Thoracic aorta (tissue), 2 donors: ENCODE measurements at places on chromosomes 1 and 21.

DNA sequence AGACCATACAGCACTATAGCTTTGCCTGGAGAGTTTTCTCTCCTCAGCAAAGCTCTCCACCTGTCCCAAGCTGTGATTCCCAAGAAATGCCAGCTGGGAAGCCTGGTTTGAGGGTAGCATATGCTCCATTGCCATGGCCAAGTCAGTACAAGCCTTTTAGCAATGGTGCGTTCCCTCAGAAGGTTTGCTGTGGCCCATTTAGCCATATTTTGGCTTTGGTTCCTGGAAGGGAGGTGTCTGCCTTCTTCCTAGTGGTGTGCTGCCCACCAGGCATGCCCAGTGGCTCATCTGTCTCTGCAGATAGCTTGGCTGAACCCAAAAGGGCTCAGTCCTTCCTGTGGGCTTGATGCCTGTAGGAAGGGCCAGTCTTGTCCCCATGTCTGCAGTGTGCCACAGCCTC is 32.4 kb downstream of the GALNT2 start:
- no peak for DNase-seq

DNA sequence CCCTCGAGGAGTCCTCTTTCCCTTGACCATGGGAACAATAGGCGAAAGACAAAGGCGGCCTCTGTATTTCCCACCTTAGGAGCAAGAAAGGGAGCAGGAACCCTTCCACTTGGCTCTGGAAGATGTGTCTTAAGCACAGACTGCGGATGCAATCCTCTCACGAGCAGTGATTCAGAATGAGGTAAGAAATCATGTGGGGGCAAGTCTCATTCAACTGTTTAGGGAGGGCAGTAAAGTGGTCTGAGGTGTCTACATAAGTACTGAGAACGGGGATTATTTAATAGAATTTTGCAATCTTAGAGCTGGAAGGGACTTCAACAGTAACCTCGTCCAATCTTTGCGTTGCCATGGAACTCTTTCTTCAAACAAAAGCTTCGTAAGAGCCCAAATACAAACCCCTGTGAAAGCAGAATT is 1.6 kb upstream of the DYRK3 start:
- DNase-seq, result peak; percentile 15

DNA sequence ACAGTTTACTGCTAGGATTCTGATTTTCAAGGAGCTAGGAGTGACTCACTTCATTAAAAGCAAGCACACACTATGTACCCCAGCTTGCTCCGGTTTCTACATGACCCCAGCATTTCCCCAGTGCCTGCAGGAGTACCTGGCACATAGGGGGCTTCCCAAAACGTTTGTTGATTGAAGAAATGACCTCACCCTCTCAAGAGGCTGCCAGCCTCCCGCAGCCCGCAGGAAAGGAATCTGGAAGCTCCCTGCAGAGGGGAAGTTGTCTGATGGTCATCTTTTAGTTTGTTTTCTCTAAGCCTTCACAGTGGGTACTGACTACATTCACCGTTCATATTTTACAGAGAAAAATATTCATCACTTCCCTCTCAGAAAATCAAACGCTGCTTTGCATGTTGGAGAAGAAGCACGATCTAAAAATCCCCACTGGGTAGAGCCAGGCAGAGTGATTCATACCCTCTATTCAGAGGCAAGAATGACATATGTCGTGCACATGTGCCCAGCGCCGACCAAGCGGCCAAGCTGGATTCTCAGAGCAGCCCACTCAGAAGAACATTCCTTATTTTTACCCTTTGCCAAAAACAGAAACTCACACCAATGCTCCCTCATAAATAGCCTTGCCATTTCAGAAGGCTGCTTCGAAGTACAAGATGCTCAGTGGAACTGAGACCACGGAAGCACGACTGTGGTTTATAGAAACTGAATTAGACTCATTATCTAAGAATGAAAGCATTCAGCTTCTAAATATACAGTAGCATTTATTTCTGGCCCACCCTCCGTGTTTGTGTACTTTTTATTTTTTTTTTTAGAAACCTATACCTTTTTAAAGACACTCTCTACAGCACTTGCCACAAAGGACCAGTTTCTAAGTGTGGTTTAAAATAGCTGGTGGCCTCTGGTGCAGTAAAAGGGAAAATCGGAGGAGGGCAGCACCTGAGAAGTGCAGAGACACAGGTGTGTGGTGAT is 143.2 kb downstream of the MIS18A start:
- DNase-seq, result peak; percentile 33

GRCh38 chr21:23698619-23699018 is 1908.7 kb downstream of the MRPL39 start:
- DNase-seq, result no peak

GRCh38 chr1:96722958-96723357 is 1.4 kb downstream of the PTBP2 start:
- DNase-seq, result no peak

DNA sequence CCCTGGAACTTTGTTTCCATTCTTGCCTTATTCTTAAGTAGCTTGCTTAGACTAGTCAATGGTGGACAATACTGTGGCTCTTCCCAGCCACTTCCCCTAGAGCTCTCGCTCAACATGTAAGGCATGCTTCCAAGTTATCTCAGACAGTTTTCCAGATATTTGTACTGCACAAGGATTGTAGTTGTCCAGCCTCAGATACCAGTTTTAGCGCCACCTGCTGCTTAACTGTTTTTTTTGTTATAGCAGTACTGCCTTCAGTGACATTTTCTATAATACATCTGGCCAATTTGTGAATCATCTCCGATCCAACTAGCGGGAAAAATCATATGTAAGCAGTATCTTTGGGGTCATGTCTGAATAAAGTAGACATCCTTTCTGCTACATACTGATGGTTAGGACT is 346.7 kb upstream of the ADGRL4 start:
- no peak for DNase-seq

DNA sequence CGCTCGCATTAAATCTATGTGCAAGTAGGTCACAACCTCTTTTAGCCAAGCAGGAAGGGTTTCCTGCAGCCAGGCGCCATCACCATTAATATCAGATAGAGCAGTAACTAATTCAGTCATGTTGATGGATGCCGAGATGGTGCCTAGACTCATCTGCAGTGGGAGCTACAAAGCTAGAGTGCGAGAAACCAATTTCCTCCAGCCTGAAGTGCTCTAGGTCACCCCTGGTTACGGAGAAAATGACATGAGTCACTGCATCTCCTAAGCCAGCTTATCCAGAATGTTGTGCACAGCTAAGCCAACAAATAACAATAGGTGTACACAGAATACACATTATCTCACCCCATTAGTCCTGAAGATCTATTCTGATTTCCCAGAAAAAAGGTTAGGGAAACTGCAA is 36.0 kb downstream of the OVAAL start:
- DNase-seq, result no peak

DNA sequence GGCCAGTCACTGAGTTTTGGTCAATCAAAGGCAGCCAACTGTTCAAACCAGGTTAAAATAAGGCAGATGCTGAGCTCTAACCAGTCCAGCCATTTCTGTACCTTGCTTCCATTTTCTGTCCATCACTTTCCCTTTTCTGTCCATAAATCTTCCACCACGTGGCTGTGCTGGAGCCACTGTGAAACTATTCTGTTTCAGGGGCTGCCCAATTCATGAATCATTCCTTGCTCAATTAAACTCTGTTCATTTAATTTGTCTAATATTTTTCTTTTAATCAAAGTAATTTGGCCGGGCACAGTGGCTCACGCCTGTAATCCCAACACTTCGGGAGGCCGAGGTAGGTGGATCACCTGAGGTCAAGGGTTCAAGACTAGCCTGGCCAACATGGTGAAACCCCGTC is 22.7 kb upstream of the LGALS8 start:
- DNase-seq, result no peak

GRCh38 chr1:173669491-173669941 is at the start of gene ANKRD45:
Gene ANKRD45, minus strand, starts transcription at chr1:173669851. Its CDS starts 10,433 bp downstream, at chr1:173659418.
- no peak for DNase-seq

- no peak for DNase-seq
Observed at GRCh38 chr1:74053407-74053806, 144.6 kb downstream of the LRRIQ3 start.

- DNase-seq, result no peak
Observed at GRCh38 chr1:13699936-13700520, at the start of gene PRDM2. Gene PRDM2, plus strand, starts transcription at chr1:13700188. Its CDS starts 15,418 bp downstream, at chr1:13715606.

DNA sequence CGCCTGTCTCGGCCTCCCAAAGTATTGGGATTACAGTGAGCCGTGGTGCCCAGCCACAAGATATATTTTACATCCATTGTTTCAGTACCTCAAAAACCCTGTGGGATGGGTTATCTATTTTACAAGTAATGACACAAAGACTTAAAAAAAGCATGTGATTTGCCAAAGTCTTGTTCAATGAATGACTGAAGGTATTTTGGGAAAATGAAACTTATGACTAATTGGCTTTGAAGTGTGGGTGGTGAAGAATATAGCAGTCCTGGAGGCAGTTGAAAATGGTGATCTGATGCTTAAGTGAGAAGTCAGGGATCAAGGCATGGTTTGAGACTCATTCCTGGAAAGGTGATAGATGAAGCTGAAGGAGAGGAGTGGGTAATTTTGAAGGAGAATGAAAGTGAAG is 3.0 kb downstream of the SWT1 start:
- no peak for DNase-seq

- no peak for DNase-seq
Observed at GRCh38 chr1:6546326-6546725, 8.0 kb downstream of the NOL9 start.

DNA sequence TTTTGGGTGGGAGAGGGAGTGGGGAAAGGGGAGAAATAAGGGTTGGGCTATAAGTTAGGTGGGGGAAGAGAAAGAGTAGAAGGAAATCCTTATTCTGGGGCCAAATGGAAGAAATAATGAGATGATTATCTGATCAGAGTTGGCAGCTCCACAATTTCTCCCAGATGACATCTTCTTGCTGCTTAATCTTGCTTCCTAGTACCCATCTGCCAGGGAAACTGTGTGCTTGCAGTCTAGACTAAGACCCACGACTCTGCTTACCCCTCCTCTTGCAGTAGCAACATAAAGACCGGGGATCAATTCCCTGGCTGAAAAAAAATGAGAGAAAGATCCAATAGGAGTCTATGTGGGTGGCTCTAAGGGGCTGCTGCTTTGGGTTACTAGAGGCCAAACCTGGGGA is 95.6 kb downstream of the PAPPA2 start:
- DNase-seq, result no peak

DNA sequence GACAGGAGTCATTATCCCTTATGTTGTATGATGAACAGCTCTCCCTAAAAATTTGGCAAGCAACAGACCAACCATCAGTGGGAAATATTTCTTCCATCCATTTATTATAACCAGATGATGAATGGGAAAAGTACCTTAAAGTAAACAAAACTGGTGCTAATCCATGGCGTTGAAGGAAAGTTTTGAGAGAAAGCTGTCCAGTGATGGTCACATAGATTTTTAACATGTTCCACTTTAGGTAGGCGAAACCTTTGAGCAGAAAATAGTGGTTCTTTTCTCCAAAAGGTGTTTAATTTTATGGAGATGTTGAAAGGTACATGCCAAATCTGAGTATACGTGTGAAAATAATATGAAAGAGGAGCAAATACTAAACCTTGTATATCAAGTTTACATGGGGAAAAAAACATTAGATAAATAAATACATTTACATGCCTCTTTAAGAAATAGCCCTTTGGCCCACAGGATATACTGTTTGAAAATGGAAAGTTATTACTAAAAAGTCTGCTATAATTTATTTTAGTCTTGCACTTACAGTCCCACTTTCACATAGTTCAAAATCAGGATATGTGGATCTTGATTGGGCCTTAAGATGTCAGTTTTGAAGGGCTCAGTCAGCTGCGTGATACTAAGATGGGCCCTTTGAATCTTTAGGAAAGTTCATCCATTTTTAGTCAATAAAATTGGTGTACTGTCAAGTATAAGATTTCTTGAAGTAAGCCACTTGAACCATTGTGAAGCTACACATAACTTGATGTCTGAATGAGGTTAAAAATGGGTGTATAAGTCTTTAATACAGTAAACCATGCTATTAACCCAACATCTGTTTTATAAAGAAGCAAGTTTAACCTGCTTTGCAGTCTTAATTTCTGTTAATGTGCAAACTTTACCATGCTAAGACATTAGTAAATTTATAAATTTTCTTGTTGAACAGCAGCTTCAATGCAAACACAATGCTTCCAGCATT is 10.5 kb downstream of the RPL5 start:
- no peak for DNase-seq

DNA sequence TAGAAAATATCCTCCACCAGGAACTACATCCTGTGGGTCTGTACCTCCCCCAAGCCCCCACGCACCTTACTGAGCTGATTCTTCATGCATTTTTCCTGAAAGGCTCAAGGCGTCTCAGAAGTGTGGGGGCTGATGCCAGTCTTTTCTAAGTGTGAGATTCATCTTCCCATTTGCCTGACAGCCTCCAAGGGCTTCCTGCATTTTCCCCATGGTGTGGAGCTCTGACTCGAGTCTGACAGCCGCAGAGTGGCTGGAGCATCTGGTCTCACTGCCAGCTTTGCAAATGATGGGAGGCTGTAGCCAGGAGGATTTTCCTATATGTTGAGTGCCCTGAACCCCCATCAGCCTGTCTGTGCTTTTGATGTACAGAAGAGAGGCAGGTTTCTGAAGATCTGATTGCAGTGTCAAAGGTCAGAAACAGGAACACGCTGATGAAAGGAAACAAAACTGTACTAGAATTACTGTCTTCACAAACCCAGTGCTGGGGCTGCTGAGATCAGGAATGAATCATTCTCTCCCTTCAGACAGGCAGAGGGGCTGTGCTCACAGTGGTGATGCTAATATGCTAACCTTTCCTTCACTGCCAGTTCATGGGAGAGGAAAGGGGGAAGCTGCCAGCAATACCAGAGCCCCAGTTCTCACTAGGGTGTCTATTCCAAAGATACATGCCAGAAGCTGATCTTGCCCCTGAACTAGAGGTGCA is 201.5 kb upstream of the C1orf174 start:
- no peak for DNase-seq

- peak; percentile 58 for DNase-seq
Observed at GRCh38 chr1:10665930-10666850, 130.3 kb downstream of the CASZ1 start.

GRCh38 chr1:229066591-229066990 is 204.3 kb upstream of the RAB4A start:
- no peak for DNase-seq

GRCh38 chr1:43821471-43821870 is 112.1 kb upstream of the ARTN start:
- DNase-seq, result no peak

DNA sequence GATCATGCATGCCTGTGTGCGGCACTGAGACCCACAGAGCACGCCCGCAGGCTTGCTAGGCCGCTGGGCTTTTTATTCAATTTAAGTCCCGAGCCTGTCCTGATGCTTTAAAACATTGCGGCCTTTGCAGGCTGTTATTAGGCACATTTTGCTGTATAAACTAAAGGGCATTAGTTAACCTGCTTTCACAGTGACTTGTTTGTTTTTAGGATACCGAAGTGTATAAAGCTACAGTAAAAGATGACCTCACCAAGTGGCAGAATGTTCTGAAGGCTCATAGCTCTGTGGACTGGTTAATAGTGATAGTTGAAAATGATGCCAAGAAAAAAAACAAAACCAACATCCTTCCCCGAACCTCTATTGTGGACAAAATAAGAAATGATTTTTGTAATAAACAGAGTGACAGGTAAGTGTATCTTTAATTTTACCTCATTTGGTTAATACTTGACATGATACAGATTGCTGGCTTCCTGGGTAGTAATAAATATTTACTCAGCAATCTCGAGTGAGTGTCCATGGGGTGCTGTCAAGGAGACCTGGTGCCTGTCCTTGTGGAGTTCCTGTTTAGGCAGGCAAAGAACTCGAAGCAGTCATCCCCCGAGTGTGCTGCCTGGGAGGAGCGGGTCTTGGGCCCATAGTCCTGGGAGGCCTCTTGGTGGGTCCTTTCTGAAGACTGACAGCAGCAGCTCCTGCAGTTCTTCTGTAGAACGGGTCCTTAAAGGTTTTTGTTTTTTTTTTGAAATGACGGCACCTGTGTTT is 40.1 kb downstream of the TRAPPC10 start:
- no peak for DNase-seq
